ENCODE measurements at places on chromosomes 6 and 20.

DNA sequence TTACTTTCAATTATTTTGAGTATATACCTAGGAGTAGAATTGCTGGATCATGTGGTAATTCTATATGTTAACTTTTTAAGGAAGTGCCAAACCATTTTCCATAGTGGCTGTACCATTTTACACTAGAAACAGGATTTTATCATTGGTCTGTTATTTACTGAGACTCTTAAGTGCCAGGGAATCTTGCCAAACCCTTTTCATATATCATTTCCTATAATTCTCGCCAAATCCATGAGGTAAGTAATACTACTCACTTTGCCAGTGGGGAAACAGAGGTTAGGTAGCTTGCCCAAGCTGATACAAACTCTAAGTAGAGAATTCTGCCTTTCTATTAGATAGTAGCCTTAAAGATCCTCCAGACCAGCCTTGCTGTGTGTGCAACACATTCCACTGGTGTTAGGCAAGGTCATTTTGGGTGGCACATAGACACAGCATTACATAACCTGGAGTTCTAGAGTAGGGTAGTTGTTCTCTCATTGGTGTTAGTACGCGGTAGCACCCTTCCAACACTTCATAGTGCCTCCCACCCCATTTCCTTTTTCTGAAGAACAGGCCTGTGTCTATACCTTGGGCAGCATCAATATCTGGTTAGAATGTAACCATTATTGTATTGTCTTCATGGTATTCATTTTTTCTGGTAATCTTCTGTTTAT, 65.5 kb downstream of the ARID1B start:
- no peak for DNase-seq

GRCh38 chr6:39714802-39715201, 10.4 kb downstream of the KIF6 start:
- DNase-seq = no peak

- no peak for DNase-seq
Measured at GRCh38 chr20:40010483-40010882, 678.6 kb downstream of the MAFB start.

GRCh38 chr6:57222743-57223077, 603 bp upstream of the RAB23 start:
- DNase-seq = no peak

DNA sequence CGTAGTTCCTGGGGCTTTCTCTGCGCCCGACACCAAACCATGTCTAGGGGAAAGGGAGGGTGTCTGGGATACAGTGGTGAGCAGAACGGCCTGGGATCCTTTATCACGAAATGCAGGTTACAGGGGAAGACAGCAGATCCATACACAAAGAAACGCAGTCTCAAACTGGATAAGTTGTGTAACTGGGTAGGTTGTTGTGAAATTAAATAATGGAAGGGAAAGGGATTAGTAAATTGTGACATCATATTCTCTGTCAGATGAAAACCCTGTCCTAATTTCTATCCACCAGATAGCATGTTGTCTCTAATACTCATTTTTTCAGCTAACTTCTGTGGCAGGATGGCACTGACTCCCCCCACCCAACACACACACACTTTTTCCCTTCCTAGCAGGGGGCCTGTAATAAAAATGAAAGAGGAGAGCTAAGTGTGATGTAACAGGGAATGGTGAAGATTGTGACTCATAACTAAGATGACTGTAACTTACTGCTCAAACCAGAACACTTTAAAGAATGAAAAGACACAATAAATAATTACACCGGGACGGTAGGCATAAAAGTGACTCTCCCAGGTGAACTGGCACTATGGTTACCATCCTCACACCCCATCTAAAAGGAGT, 769 bp upstream of the TRPC4AP start:
- peak; percentile 80 for DNase-seq

DNA sequence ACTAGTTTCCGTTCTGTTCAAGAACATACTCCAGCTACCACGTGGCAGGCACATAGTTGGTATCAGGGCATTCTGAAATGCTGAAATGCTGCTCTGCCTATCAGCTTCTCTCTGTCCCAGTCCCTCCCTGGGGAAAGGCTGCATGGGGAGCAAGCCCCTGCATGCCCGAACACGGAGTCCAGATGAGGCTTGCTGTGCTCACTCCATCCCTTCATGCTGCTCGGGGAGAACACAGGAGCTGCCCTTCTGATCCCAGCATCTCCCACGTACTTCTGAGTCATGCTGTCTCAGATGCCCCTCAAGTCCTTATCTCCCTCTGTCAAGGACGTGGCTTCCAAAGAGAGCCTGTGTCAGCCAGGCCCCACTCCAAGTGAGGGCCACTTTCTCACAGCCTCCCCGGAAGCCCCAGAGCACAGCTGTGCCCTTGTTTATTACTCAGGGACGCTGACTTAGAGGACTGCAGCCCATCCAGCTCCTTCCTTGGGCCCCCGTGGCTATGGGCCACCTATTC, 29.4 kb downstream of the THBS2 start:
- DNase-seq = peak; percentile 57

DNA sequence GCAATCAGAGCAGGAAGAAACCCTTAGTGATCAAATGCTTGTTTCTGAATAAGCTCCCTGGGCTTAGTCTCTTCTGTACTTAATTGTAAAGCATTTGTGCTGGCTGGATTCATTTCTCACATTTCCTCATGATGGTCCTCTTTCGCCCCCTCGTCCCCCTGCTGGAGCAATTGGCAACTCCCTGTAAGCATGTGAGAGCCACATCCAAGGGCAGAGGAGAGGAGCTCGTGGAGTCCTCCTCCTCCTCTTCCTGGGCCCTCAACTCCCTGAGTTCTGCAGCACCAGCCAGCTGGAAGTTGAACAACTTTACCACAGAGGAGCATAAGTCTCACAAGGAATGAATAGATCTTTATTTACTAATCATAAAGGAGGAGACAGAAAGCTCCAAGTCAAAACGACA, 12.6 kb downstream of the ANKEF1 start:
- DNase-seq = no peak

DNA sequence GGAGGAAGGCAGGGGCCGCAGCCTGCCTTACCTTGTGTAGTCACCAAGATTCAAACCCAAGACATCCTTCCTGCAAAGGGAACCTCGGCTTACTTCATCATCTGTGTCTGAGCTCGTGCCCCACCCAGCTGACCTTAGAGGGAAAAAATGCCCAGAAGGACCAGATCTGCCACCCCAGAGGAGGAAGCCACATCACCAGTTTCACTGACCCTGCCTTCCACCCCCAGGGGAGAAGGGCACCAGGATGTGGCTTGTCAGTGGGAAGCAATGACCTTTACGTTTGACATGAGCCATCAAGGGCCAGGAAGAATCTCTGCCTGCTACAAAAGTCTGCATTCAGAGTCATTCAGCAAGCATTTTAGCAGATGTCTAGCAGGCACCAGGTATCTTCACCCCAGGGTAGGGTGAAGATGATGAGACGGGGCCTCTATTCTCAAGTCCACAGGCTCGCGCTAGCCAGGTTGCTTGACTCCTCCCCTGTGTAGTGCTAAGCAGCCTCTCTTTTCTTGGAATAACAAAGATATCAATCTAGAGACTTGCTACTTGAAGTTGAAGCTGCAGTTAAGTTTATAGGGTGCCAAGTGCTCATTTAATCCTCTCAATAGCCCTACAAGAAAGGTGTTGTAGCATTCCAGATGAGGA, 28.1 kb downstream of the HM13 start:
- DNase-seq = no peak

DNA sequence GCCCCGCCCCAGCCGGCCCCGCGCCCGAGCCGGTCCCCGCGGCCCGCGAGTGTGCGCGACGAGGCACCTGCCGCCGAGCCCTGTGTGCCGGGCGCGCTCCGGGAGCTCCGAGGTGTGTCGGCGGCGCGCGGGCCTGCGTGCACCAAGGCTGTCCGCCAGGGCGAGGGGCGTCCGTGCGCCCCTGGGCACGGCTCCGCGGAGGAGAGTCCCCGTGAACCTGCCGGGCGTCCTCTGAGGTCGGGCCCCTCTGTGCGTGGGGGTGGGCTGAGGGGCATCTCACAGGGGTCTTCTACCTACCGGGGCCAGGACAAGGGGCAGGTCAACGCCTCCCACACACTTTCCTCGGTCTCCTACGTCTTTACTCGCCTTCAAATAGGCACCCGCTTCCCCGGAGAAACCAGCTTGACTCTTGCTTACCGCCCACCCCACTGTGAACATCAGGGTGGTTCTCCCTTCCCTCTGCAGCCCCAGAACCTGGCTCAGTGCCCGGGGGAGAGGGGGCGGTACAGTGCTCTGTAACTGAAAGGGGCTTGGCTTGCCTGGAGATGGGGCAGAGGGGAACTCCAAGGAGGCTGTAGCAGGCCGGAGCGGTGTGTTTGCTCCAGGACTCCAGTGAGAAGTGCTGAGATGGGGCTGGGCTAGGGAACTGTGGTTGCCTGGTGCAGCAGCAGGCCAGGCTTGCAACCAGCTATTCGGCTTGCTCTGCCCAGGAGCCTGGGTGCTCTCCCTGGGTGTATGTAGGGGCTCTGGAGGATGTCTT, at the start of gene SAMD10:
SAMD10 (minus strand) TSS at position 86 of the 760 bp plus-strand sequence. CDS start 175 bp downstream, outside the sequence.
- DNase-seq = no peak

- no peak for DNase-seq
Measured at GRCh38 chr6:36650848-36651478, 27.6 kb upstream of the CDKN1A start.

- peak; percentile 42 for DNase-seq
Measured at GRCh38 chr6:138647006-138647405, 126.6 kb upstream of the CCDC28A start.

DNA sequence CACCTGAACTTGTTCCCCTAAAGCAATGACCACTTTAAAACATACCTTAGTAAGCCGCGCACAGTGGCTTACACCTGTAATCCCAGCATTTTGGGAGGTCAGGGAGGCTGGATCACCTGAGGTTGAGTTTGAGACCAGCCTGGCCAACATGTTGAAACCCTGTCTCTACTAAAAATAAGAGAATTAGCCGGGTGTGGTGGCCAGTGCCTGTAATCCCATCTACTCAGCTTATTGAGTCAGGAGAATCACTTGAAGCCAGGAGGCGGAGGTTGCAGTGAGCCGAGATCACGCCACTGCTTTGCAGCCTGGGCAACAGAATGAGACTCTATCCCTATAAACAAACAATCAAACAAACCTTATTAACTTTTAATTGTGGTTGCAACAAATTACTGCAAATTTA, 1.6 kb upstream of the RAET1E start:
- no peak for DNase-seq

DNA sequence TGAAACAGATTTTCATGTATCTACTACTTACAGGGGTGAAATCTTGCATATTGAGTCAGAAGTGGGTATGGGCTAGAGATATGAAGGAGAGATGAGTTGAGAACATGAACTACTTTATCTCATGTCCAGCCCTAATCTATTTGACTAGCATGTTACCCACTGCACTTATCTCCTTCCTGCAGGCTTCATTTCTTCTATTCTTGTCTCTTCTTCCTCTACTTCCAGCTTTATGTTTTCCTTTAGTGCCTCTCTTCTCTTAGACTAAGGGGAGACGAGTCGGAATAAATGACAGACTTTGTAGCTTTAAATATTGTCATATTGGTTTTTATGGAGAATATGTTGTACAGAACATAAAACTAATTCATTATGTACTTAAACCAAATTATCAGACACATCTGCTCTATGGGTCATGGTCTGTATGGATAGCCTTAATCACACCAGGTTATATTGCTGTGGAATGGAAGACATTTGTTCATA, 5.3 kb downstream of the RAB32 start:
- DNase-seq = no peak

DNA sequence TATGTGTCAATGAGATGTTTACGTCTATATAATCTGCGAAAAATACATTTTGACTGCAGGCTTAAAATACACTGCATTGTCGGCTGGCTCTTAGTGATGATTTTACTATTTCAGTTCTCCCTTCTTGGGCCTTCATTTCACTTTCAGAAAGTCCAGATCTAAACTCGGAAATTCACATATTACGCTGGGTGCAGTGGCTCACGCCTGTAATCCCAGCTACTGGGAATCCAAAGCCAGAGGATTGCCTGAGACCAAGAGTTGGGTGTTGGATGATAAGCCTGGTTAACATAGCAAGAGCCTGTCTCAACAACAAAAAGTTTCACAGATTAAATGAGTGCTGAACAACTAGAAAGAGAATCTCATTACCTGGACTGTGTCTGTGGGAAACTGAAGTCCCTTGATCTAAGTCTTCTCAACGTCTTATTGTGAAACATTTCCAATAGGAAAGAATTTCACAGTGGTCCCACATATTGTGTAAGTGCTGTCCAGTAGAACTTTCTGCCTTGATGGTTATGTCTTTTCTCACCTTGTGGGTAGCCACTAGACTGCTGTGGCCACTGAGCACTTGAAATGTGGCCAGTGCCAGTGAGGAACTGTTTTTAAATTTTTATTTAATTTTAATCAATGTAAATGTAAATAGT, 1.9 kb downstream of the GINM1 start:
- DNase-seq = no peak

- DNase-seq = peak; percentile 1
Measured at GRCh38 chr6:74249658-74250057, 553.7 kb downstream of the CD109 start.

GRCh38 chr20:13644010-13644409, 5.3 kb upstream of the TASP1 start:
- DNase-seq = no peak

- no peak for DNase-seq
Measured at GRCh38 chr6:138161338-138162110, at the start of gene ARFGEF3. Gene ARFGEF3, plus strand, starts transcription at chr6:138161939. Its CDS starts 148 bp downstream, at chr6:138162087.

DNA sequence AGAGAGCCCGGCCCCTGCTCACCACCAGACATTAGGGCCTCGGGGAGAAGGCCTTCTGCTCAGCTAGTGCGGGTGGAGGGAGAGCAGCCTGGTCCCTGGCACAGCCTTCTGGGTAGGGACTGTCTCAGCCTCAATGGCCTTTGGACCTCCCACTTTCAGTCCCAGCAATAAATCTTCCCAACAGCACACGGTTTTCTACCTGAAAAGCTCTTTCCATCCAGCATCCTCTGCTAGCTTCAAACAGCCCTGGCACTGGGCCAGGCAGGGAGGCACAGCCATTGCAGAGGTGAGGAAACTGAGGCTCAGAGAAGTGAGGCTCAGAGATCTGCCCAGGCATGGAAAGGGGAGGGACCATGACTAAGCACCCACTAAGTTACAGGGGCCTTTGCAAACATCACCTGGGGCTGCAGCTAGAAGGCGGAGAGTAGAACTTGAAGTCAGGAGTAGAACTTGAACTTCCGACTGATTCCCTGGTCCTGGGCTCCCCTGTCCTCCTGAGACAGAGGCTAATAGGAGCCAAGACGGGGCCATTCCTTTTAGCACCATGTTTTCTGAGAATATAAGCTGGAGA, 43.9 kb upstream of the NOL4L start:
- no peak for DNase-seq

DNA sequence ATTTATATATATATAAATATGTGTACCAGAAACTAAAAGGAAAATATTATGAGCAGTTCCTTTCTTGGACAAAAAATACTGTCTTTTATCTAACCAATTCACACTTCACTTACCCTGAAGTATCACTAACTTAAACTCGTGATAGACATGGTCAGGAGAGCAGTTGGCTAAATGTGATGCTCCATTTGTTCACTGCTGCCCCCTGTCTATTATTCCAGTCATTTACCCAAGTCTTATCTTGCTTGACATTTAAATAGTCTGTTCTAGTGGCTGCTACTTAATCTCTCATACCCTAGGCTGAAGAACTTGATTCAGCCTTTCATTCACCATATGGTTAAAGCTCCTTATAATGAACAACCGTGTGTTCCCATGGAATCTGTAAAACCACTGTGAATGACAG, 789.6 kb upstream of the EYS start:
- no peak for DNase-seq

GRCh38 chr20:63711085-63711645, 3.3 kb downstream of the ZGPAT start:
- DNase-seq = no peak

GRCh38 chr6:52512199-52512598, 64.7 kb downstream of the TRAM2 start:
- no peak for DNase-seq

- DNase-seq = no peak
Measured at GRCh38 chr6:143564484-143565017, 53.0 kb upstream of the FUCA2 start.

- no peak for DNase-seq
Measured at GRCh38 chr6:12296604-12297003, 6.4 kb downstream of the EDN1 start.

Data from AG09309 (cell line).